ENCODE measurements at places on chromosomes 6 and 20.

GRCh38 chr6:28727559-28728211 lies 196.1 kb downstream of the TRIM27 start:
- DNase-seq: no peak

DNA sequence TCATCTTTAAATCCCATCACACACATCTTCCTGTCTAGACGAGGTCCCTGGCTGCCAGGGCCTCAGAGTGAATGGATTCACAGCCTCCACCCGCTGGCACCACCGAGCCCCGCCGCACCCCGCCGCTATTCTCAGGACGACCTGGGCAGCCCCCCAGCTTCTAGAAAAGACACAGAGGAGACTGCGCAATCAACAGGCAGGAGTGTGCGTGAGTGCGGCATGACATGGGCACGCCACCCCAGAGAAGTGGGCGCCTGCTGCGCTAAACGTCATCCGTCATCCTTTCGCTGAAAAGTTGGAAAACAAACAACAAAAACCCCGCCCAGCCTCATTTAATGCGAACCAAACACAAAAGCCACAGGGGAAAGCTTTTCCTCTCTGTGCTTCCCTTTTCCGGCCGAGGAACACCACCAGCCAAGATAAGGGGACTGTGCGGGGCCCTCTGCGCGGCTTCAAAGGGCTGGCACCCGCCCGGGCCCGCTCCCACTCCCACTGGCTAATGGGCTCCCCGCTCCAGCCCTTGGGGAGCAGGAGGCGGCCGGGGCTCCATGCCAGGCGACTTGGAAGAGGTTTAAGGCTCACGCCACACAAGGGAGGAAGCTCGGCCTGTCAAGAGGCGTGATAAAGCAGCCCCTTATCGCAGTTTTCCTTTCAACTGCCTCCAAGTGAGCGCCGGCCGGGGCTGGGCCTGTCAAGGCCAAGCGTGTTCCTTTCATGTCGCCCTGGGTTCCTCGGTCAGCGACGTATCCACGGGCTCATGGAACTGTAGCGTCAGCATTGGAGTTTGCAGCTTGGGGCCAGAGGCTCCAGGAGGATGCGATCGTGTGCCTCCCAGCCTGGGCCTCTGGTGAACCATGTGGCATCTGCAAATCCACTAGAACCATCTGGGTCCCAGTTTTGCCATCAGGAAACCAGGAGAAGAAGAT lies 50.1 kb downstream of the NFATC2 start:
- DNase-seq: no peak

- no peak for DNase-seq
Observed at GRCh38 chr6:47344022-47344421, 34.3 kb upstream of the TNFRSF21 start.

GRCh38 chr6:120965814-120966213 lies 368.5 kb downstream of the TBC1D32 start:
- DNase-seq: no peak

GRCh38 chr6:157625764-157626163 lies 197.3 kb upstream of the SNX9 start:
- no peak for DNase-seq

GRCh38 chr20:43682446-43682845 lies 15.5 kb downstream of the MYBL2 start:
- DNase-seq: no peak

DNA sequence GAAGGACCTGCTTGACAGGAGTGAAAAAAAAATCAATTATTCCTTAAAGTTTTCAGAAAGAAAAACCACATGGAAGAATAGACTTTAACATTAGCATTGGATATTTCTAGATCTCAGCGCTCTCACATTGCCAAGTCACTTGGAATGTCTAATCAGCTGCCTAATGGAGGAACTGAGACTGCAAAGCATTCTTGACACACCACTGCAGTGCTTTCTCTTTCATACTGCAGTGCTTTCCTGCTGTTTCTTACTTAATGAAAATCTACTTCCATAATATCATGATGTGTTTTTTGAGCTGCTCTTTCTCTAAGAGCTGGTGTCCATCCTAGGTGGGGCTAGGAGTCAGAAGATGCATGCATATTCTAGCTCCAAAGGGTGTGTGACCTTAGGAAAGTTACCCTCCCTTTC lies 20.4 kb upstream of the MCM3 start:
- DNase-seq: peak; percentile 34

- no peak for DNase-seq
Observed at GRCh38 chr20:19557291-19557690, 200.8 kb upstream of the RIN2 start.

DNA sequence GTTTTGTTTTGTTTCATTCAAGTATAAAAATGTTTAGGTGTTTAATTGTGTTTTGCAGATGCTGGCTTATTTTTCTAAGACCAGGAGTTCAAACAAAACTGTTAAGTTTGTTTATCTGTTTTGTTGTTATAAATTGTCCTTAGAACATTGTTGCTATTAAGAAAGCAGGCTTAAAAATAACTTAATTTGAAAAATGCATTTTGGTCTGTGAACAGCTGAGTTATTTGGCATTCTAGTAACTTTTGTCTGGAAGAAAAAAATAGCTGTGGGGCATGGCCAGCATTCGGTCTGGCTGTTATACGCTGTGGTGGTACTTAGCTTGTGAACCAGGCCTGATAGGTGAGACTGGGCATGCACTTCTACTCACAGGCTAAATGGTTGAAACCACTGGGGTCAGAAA lies 37.8 kb downstream of the SLX4IP start:
- DNase-seq: no peak

- DNase-seq: no peak
Observed at GRCh38 chr6:99091985-99092384, 144.2 kb upstream of the FBXL4 start.

DNA sequence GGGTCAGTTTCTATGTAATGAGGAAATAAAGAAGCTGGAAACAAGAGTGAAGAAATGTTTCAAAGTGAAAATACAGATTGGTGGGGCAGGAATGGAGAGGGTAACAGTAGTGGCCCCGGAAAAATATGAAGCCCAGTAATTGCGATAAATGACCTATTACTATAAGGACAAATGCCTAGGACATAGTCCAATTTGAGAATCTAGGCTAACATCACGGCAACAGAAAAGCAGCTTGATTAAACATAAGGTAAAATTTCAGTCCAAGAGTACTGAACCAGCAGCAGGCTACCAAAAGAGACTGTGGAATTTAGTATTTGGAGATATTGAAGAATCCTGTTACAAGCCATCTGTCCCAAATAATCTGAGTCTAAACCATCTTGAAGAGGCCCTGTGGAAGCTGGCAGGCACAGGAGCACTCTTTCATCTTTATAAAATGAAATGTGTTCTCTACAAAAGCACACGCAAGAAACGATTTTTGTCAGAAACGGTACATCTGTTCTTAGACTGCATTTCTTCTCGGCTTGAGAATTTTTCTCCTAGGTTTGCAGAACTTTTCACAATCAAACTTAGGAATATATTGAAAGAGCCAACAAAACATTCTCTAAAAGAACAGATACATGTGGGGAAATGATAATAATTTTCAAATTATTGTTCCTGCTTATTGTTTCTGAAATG lies 49.3 kb downstream of the ELOVL5 start:
- no peak for DNase-seq

GRCh38 chr20:62702895-62703852 lies 5.5 kb upstream of the NTSR1 start:
- DNase-seq: peak; percentile 94

DNA sequence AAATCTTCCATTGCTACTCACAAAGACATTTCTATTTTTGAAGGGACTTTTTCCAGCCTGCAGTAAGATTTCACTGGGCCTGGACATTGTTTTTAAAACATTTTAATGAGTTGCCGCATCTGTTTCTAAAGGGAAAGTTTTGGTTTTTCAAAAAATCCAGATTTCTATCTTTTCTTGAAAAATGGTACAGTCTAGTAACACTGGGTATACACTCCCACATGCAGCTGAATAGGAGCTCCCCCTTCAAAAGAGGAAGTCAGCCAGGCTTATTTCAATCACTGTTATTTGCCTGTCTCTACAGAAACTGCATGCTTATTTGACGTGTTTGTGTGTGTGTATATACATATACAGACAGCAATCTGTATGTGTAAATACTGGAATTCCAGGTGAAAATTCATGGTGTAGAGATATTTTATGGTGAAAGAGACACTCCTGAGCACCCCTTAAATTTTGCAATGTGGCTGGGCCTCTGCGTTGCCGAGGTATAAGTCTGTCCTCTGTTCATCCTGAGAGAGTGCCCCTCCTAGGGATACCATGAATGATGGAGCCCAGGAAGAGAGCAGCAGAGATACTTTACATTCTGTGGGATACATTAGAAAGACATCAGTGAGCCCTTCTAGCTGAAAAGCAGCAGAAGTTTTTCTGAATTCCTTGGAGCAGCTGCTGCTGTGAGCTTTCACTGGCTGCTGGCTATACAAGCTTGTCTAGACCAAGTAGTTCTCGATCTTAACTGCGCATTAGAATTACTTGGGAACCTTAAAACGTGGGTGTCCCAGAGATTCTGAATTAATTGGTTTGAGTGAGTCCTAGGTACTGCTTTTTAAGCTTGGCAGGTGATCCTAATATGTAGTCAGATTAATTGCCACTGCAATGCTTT lies 12.0 kb upstream of the ABRACL start:
- DNase-seq: no peak

GRCh38 chr6:50966532-50966931 lies 147.9 kb downstream of the TFAP2B start:
- DNase-seq: no peak

Data from IMR-90 (cell line).